Activated CD4-positive, CD25-positive, alpha-beta regulatory T cell (primary cell): ENCODE measurements at places on chromosomes 6 and 20.

DNA sequence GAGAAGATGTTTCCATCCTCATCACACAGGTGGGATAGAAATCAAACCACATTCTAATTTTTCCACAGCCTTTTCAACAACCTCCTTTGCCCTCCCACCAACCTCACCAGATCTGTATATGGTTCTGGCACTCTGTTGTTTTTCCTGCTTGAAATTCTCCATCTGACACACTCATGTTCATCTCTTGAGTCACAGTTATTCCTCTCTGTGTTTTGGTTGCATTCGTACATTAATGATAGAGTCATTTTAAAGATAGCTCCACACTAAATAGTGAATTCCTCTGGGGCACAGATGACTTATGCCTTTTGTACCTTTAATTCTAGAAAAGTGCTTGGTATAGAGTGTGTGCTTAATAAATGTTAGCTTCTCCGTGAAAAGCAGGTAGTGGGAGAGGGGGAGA, 1.4 kb upstream of the GCLC start:
- no peak for DNase-seq

DNA sequence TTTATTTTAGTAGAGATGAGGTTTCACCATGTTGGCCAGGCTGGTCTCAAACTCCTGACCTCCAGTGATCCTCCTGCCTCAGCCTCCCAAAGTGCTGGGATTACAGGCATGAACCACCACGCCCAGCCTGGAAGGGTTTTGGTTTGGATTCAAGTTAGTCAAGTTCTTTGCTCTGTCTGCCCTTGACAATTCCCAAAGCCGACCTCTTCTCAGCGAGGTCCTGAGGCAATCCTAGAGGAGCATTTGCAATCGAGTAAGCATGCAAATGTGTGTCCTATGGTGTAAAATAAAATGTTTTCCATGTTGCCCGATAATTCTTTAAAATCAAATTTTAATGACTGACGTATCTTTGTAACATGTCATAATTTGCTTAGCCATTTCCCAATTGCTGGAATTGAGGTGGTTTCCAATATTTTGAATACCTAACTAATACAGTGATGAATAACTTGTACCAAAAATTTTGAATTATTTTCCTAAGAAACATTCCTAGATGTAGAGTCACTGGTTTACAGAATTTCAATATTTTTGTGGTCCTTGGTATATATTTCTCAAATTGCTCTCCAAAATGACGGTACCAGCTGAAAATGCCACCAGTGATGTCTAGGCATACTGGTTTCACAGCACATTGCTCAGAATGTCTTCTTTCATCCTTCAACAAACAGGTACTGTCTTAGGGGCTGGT, 38.7 kb downstream of the GTF2H5 start:
- DNase-seq: no peak

DNA sequence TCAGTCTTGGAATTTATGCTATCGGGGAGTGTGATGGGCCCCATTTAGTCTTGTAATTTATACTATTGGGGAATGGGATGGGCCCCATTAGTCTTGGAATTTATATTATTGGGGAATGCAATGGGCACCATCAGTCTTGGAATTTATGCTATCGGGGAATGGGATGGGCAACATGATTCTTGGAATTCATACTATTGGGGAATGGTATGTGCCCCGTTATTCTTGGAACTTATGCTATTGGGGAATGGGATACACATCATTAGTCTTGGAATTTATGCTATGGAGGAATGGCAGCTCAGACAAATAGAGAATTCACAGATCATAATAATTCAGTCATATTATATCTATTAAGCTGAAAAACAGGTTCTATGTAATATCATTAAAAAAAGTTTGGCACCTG, 300.3 kb downstream of the SMOC2 start:
- DNase-seq: no peak

DNA sequence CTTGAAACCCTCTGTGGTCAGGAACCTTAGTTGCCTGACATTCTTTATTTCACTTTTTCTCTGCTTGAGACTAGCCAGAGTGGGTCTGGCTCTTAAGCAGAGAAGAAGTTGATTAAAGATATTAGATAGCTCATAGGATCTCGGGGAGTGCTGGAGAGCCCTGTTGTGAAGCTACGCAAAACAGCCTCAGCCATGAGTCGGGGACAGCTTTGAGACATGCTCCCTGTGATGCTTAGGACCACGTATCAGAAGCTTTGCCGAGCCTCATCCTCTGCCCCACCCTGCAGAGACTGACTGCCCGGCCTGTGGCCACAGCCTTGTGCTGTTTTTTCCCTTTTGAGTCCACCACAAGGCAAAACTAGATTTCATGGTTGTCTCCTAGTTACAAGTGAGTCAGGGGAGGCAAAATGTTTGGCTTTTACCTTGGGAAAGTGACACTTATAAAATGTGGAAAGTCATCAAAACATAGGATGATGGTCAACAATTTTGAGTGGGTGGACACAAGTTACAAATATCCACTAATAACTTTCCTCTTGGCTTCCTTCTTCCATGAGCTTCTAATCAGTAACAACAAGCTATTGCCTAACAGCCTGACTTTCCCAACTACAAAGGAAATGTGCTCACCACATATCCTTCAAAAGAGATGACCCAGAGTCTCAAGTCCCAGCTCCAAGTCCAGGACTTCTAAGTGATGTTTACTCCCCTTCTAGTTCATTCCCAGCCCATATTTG, 108.4 kb downstream of the JAG1 start:
- DNase-seq: no peak

DNA sequence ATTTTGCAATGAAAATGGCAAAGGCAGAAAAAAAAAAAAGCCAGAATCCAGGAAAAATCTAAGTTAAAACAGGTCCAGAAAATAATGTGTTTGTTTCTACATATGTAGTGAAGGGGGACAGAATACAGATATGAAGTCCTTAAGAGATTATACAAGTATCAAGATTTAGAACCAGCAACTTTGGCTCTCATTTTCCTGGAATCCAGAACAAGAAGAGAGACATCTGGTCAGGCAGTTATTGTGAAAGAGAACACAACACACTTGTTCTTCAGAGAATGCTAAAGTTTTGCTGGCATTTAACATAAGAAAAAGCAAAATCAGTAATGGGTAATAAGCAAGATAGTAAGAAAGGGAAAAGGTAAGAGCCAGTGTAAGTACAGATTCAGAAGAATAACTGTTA, 21.1 kb downstream of the BAG2 start:
- no peak for DNase-seq

- DNase-seq: no peak
Observed at GRCh38 chr20:64003960-64004725, 23.2 kb downstream of the PRPF6 start.

DNA sequence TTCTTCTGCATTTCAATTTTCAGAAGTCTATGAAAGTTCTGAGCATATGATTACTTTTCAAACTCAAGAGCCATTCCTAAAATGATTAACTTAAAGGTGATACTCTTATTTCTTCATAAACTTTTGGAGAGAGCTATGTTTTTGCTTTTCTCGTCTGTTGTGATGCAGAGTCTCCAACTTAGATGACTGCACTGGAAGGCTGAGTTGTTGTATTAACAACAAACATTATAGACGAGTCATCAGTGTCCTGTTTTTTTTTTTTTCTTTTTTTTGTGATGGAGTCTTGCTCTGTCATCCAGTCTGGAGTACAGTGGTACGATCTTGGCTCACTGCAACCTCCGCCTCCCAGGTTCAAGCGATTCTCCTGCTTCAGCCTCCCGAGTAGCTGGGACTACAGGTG, 101.9 kb downstream of the CD109 start:
- DNase-seq: no peak

DNA sequence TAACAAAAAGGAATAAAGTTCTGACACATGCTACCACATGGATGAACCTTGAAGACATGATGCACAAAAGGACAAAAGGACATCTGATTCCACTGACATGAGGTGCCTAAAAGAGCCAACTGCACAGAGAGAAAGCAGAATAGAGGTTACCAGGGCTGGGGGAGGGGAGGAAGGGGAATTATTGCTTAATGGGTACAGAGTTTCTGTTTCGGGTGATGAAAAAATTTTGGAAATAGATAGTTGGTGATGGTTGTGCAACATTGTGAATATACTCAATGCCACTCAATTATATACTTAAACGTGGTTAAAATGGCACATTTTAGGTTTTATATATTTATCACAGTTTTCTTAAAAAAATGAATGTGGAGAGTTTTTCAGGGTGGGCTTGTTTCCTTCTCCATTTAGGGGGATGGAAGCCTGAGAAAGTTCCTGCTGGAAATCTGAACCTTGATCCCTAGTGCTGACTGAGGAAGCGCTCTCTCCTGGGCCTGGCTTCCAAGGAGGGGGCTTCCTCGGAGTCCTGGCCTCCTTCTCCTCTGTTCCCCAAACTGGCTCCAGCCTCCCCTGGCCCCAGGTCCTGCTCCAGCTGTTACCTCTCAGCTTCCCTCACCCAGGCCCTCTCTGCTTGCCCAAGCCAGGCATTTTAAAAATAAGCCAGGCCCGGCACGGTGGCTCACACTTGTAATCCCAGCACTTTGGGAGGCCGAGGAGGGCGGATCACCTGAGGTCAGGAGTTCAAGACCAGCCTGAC, 79.2 kb downstream of the NOL4L start:
- DNase-seq: no peak

- no peak for DNase-seq
Observed at GRCh38 chr6:168032005-168032760, 34.7 kb downstream of the KIF25 start.
